ENCODE measurements at places on chromosomes 7 and 10. TPM values are rescaled to one million over a fixed set of nuclear protein-coding genes. Genes with fewer than 3 reads are reported as not detected.
A peak's percentile ranks its signal among the peaks of the same experiment; 100 is the strongest.

GRCh38 chr7:91336106-91336505 is 71.9 kb downstream of the FZD1 start:
- DNase-seq = no peak

GRCh38 chr7:129494041-129494440 is 8.3 kb upstream of the SMKR1 start:
- DNase-seq = peak; percentile 86

DNA sequence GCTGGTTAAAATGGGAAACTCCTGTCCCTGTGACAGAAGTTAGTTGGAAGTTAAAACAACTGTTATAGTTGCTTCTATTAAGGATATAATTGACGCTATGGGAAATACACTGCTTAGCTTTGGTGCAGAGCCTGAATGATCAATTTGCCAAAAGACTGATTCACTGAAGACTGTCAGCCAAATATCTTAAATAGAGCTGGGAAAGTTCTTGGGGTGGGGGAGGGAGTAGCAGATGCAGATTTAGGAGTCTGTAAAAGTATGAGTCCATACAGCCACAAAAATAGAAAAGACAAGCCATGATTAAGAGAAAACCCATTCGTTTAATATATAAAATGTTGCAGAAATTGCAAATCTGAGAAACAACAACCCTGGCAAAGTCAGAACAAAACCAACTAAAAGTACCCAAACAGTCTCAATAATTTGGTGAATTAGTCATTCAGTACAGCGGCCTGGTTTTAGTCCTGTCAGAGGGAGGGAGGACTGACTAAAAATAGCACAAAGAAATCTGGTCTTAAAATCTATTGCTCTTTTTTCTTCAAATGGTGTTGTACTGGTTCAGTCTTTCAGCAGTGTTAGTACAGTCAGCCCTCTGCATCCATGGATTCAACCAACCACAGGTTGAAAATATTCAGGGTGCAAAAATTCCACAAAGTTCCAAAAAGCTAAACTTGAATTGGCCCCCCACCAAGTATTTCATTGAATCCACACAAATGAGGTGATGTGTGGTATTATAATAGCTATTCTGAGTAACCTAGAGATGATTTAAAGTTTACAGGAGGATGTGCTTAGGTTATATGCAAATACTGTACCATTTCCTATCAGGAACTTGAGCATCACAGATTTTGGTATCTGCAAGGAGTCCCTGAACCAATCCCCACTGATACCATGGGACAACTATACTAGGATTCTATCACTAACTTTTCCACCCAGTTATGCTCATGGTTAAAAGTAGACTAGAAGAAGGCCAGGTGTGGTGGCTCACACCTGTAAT is 30.0 kb downstream of the STK17A start:
- DNase-seq = peak; percentile 81

DNA sequence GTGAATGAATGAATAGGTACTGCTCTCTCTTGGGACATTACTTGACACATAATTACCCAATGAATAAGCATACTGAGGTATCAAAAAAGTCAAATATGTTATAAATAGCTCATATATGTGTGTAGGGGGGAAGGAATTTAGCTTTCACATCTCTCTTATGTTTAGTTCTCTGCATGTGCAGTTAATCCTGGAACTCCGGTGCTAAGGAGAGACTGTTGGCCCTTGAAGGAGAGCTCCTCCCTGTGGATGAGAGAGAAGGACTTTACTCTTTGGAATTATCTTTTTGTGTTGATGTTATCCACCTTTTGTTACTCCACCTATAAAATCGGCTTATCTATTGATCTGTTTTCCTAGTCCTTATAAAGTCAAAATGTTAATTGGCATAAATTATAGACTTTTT is 1.2 kb downstream of the CFTR start:
- no peak for DNase-seq

DNA sequence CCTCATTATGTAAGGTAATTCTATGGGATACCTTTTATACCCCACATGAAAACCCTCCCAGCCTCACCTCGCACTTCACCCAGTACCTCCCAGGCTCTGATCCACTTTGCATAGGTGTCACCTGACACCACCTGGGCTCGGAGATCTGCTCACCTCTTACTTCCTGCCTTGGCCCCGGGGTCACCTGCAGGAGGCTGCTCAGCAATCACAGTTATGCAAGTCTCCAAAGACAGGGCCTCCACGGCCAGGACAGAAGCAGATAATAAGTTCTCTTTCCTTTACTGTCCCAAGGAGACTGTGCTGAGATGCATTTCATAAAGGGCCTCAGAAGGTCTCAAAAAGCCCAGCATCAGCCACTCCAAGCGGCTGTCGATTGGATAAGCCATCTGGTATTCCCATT is 112.4 kb upstream of the PPP2R2D start:
- no peak for DNase-seq

- no peak for DNase-seq
Measured at GRCh38 chr10:83801983-83802382, 337.3 kb upstream of the GHITM start.

DNA sequence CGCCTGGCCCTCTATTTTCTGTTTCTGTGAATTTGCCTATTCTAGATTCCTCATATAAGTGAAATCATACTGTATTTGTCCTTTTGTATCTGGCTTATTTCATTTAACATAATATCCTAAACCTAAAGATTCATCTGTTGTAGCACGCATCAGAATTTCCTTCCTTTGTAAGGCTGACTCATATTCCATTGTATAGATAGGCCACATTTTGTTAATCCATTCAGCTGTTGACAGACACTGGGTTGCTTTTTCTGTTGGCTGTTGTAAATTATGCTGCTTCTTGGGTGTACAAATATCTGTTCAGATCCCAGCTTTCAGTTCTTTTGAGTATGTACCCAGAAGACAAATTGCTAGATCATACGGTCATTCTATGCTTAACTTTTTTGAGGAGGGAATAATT is 28.8 kb upstream of the CUL1 start:
- DNase-seq = peak; percentile 8

DNA sequence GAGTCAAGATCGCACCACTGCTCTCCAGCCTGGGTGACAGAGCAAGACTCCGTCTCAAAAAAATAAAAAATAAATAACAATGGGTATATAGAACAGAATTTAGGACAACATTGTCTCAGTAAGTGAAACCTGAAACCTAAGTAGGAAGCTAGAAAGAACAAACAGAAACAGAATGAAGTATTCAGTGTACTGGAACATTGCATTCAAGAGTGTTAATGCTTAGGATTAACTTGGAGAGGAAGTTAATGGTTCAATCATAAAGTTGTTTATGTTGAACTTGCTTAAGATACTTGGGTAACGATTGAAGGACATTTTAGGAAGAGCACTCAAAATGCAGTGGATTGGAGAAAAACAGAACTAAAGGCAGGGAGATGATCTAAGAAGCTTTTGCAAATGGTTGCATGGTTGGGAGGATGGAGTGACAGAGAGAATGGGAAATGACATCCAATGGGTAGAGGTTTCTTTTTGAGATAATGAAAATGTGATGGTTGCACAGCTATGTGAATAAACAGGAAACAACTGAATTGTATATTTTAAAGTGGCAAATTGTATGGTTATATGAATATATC is 233.7 kb downstream of the ADK start:
- DNase-seq = no peak

DNA sequence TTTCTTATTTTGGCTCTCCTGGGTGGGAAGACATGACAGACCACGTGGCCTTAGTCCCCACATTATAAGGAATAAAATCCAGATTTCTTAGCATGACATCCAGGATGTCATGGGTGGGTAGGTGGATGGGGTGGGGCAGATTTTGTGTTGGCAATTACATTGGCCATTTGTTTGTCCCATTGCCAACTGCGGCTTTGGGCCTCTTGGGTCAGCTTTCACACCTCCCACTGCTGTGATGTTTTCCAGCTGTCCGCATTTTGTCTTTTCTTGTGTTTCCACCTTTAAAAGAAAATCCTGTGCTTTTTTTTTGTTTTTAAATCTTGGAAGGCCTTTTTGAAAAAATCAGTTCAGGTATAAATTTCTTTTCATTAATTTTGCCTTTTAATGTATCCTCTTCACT is 237.0 kb downstream of the SDK1 start:
- no peak for DNase-seq

DNA sequence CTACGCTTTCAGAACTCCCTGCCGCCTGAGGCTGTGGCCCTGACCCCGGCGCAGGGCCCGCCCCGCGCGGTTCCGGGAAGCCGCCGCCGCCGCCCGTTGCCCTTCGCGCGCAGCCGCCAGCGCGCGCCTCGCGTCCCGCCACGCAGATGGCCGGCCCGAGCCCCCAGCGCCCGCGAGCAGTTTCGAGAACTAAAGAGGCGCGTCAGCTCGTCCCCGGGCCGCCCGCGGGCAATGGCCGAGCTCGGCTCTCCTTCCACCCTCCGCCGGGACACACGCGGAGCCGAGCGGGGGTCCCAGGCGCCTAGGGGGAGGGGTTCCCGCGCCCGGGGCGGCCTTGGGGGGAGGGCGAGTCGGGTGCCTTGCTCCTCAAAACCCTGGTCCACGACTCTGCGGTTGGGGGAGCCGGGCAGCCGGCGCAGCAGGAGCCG is 1.8 kb downstream of the HNRNPF start:
- DNase-seq = peak; percentile 35

- DNase-seq = no peak
Measured at GRCh38 chr7:1302936-1303335, 70.3 kb downstream of the UNCX start.

DNA sequence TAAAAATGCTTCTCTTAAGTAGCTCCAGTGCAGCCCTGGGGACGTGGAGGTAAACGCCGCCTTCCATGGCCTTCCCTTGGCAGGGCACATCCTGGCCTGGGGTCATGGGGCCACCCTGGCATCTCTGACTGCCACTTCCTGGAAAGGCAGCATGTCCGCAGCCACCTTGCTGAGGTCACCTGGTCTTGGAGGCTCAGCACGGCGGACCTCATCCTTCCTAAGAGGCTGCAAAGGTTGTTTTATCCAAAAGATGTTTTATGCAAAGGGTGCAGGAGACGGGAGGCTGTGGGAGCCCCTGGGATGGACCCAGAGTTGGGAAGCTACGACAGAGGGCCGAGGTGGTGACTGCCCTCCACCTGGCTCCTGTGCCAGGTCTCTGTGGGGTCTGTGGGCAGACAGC is 106.0 kb downstream of the TCERG1L start:
- no peak for DNase-seq

GRCh38 chr10:44980309-44981171 is 1.9 kb upstream of the DEPP1 start:
- DNase-seq = no peak

DNA sequence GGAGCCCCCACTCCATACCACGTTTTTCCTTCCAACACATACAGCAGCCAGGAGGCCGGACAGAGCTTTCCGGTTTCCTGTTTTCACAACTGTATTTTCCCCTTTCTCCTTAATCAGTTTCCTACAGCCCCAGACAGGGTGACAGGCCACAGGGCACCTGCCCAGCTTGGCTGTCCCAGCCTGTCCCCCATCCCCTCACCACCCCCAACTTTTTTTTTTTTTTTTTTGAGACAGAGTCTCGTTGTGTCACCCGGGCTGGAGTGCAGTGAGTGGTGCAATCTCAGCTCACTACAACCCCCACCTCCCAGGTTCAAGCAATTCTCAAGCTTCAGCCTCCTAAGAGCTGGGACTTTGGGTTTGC is 10.3 kb upstream of the HSPB1 start:
- no peak for DNase-seq

DNA sequence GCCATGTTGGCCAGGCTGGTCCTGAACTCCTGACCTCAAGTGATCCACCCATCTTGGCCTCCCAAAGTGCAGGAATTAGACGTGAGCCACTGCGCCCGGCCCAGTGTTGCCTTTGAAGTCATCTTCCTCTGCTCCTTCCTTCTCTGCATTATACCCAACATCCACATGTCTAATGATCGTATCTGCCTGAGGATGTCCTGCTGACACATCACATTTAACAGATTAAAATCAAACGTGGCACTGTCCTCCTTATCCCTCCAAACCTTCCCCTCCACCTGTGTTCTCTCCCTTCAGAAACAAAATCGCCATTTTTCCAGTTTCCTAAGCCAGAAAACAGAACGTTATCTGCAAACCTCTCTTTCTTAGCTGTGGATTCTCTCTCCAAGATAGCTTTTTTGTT is 8.4 kb upstream of the SDK1 start:
- DNase-seq = no peak

DNA sequence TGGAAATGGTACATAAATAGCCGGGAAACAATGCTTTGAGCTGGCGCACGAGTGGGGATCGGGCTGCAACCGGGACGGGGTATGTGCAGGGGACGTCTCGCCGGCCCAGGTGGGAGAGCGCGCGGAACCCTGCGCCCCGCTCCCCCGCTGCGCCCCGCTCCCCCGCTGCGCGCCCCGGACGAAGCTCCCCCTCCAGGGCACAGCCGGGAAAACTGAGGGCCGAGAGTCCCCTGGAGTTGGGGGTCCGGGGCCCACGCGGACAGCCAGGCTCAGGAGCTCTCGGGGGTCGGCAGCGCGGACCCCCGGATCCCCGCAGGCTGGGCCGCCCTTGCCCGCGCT is 514 bp downstream of the RADIL start:
- no peak for DNase-seq

- DNase-seq = peak; percentile 99
Measured at GRCh38 chr10:69348816-69349541, 67.7 kb downstream of the TACR2 start.

GRCh38 chr10:32327364-32327691 is 19.6 kb downstream of the EPC1 start:
- no peak for DNase-seq

DNA sequence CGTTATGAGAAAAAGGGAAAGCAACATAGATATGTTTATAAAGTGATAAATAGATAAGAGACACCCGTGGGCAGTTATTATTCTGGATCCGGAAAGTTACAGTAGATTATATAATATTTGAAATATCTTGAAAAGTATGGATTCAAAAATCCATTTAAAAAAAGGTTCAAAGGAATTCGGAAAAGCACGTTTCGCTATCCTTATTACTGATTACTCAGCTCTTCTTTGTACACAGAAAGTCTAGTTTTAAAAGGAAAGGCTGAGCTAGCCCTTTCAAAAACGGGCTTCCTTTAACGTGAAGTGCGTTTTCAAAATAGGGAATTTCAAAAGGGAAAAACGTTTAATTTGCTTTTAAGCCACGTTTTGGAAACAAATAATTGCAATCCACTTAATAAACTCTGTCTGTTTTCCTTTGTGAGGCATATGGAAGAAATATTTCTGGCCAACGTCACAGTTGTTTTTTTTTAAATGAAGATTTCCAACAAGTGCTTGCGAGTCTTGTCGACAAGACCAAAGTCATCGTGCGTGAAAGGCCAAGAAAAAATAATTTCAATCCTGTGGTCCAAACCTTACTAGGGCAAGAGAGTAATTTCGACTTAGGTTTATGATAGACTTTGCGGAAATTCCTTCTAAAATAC is 2.2 kb upstream of the SKIDA1 start:
- peak; percentile 62 for DNase-seq

DNA sequence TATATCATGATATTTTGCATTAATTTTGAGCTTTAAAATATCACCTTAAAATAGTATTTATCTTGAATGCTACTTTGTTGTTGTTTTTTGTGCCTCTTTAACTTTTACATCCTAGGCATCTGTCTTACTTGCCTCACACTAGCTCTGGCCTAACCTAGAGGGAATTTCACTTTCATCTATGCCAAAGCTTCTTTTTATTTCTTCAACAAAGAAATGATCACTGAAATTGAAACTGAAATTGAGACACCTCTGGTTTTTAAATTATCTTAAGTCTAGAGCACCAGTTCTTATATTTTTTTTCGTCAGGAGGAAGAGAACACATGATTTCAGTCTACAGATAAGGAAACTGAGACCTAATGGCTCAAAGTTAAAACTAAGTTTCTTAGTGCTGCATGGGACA is 3.5 kb upstream of the SCIN start:
- DNase-seq = no peak

The SPDYE9 gene
- total RNA-seq = 0.08 TPM

The CFAP70 gene
- total RNA-seq = 1.4 TPM

The TCERG1L gene
- total RNA-seq = not detected

The AGR2 gene
- total RNA-seq = not detected

The CTNNA3 gene
- total RNA-seq = not detected

The MYO3A gene
- total RNA-seq = not detected

The EBLN1 gene
- not detected for total RNA-seq

The GNAT3 gene
- total RNA-seq = not detected

The SYNPO2L gene
- not detected for total RNA-seq
